ENCODE measurements at places on chromosomes 4 and X.

DNA sequence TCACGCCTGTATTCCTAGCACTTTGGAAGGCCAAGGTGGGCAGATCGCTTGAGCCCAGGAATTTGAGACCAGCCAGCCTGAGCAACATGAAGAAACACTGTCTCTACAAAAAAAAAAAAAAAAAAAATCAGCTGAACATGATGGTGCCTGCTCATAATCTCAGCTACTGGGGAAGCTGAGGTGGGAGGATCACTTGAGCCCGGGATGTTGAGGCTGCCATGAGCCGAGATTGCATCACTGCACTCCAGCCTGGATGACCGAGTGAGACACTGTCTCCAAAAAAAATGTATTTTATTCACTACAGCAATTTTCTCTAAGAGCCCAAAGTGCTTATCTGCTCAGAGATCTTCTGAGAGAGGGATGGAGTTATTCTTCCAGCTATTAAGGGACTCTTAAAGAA, 215.8 kb upstream of the PPP3CA start:
- DNase-seq, result no peak

GRCh38 chrX:108584617-108585211, 145.1 kb downstream of the COL4A5 start:
- no peak for DNase-seq

DNA sequence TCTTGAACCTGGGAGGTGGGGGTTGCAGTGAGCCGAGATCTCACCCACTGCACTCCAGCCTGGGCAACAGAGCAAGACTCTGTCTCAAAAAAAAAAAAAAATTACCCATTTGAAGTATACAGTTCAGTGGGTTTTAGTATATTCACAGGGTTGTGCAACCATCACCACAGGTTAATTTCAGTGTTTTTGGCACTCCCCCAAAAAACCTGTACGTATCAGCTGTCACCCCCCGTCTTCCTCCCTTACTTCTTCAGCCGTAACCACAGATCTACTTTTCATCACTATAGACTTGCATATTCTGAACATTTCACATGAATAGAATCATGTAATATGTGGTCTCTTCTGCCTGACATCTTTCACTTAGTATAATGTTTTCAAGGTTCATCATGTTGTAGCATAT, 11.7 kb upstream of the PTTG2 start:
- no peak for DNase-seq

DNA sequence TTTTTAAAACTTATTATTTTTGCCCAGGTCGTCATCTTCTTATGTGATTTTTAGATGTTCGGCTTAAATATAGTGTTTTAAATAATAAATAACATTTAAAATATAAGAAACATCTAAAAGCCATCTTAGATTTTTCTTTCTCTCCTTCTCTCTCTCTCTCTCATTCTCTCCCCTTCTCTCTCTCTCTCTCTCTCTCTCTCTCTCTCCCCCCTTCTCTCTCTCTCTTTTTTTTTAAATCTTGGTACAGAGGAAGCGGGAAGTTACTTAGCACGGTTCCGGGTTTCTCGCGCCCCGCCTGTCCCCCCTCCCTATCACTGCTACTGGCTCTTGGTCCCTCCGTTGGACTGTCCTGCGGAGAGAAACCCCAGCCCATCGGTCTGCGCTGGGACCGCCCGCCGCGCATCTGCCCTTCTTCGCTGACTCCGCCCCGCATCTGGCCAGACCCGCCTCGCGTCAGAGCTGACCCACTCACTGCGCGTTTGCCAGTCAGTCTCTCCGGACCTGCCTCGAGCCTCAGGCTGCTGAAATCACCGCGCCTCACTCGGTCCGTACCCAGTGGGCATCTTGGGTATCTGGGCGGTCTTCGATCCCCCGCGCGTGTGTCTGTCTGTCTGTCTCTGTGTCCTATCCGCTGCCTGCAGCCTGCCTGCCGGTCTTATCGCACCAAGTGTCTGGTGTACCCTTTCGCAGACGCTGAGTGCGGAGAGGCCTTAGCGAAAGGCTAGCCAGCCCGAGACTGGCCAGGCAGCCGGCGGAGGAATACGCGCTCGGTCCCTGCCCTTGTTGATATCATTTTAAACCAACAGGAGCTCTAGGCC, at the start of gene PABPC5:
TSS of gene PABPC5 (plus strand) at position 489 of the 818 bp plus-strand sequence. CDS start 739 bp downstream, outside the sequence.
- no peak for DNase-seq

- no peak for DNase-seq
These were observed 22.9 kb upstream of the CLGN start for GRCh38 chr4:140450352-140450751.
